ENCODE measurements at places on chromosomes 7 and 10.
A peak's percentile ranks its signal among the peaks of the same experiment; 100 is the strongest.

- DNase-seq, result no peak
Observed at GRCh38 chr7:98872328-98872924, 2.6 kb upstream of the TMEM130 start.

GRCh38 chr7:17713584-17713983, 226.7 kb downstream of the SNX13 start:
- no peak for DNase-seq

- DNase-seq, result no peak
Observed at GRCh38 chr10:24396396-24396795, 187.5 kb downstream of the KIAA1217 start.

DNA sequence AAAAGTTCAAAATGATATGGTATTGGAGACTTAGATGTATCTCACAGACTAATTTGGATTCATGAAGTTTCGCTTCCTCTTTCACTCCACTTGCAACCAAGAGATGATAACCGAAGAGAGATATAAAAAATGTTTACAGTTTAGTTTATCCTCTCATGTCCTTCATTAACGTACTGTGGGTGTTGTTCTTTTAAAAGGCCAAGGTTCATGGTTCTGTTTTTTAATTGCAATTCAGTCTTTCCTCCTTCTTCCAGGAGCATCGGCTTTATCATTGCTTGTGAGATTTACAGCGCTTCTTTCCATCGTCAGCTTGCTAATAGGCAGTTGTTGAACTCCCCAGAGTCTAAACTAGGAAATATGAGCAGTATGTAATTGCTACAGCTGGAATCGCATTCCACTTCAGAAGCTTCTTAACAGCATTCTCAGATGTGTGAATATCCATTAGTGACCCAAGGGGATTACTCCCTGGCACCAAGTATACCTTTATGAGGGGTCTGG, 75.9 kb upstream of the HGF start:
- peak; percentile 4 for DNase-seq

DNA sequence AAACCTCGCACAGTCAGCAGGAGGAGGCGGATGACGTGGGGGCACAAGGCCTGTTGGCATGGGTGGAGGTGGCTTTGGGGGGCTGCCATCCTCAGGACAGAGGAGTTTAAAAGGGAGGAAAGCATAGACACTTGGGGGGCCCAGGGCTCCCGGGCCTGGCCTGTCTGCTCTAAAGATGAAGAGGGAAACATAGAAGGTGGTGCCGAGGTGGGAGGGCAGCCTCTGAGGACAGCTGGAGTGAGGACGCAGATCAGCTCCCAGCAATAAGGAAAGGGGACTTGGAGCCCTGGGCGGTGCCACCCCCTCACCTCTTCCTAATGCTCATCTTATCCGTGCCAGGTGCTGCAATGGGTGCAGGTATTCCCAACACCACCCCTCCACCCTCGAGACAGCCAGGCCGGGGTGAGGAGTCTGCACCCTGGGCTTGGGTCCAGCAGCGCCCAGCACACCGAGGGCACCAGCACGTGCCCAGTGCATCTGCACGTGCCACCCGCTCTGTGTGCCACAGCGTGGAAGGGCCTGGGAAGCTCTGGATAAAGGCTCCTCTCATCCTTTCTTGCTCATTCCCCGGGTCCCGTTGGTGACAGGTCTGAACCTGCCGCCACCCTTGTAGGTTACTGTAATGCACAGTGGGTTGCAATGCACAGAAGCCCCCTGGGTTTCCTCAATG, 566.0 kb upstream of the FOXK1 start:
- no peak for DNase-seq

DNA sequence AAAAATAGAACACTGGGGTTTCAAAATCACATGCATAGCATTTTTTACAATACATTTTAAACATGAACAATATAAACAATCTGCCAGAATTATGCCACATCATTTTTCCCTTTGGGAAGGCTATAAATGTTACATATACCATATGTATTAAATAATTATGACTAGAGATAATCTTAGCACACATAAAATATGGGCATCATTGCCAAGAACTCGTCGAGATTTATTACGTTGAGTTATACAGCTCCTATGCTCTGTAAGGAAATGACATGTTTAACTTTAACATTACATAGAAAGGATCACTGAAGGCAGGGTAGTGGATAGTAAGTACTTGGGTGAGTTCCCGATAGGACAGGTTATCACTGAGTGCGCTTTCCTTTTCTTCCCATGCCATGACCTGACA, 267.8 kb downstream of the PARD3 start:
- no peak for DNase-seq

- no peak for DNase-seq
Observed at GRCh38 chr10:28624351-28624750, 53.0 kb upstream of the BAMBI start.

DNA sequence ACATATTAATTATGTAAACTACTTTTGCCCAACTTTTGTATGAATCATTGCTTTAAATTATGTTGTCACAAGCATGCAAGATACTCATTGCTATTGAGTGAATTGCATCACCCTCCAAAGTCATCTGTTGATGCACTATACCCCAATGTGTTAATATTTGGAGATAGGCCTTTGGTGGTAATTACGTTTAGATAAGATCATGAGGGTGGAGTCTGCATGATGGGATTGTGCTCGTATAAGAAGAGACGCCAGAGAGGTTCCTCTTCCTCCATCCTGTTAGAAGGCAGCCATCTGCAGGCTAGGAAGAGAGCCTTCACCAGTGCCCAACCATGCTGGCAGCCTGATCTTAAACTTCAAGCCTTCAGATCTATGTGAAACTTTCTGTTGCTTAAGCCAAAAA, 95.3 kb upstream of the MAGI2 start:
- DNase-seq, result no peak

DNA sequence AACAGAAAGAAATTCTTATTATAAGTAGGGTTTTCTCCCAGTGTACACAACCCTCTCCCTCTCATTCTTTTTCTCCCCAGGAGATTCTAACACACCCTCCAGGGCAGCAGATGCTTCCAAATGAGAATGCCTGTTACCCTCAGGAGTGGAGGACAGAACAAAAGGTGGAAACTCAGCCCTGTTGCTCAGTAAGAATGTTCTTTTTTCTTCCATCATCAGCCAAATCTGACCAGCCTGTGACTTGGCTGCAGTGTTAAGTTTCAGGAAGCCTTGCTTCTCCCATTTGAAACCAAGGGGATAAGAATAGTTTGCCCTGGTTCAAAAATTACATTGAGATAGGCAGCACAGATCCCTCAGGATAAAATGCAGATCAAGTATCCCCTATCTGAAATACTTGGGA, 77.5 kb upstream of the EEPD1 start:
- no peak for DNase-seq

DNA sequence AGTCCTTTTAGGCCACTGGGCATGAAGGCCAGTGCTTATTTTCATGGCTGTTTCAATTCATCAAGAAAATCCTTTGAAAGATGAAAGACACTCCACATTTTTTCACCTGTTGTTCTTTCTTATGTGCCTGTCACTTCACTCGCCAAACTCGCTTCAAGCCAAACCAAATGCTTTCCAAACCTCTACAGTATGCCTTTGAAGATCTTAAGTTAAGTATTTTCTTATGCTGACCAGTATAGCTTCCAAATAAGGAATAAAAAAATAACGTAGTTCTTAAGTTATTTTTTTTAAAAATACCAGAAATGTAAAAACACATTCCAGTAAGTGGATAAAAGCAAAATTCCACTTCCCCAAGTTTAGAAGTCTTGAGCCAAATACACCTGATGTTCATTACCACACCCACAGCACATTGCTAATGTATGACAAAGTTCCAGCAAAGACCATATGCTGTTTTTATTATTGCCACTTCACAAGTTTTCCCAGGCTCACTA, 186.1 kb downstream of the MTERF1 start:
- peak; percentile 22 for DNase-seq

DNA sequence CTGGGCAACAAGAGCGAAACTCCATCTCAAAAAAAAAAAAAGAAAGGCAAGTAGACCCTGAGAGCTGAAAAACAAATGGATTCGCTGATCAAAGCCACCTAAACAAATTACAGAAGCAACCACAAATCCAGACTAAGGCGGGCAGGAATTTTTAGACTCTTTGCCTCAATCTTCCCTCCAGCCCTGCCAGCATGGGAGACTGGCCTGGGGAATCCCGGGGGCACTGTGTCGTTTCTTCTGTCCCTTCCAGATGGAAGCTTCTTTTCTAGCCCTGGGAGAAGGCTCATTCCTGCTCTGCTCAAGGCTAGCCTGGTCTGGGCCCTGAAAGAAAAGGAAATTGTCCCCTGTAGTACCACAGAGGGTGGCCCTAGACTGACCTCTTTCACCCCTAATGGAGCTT, 15.6 kb upstream of the SERPINE1 start:
- DNase-seq, result no peak
